ENCODE measurements at places on chromosomes 12 and 14. TPM values are rescaled to one million over a fixed set of nuclear protein-coding genes. Genes with fewer than 3 reads are reported as not detected.

DNA sequence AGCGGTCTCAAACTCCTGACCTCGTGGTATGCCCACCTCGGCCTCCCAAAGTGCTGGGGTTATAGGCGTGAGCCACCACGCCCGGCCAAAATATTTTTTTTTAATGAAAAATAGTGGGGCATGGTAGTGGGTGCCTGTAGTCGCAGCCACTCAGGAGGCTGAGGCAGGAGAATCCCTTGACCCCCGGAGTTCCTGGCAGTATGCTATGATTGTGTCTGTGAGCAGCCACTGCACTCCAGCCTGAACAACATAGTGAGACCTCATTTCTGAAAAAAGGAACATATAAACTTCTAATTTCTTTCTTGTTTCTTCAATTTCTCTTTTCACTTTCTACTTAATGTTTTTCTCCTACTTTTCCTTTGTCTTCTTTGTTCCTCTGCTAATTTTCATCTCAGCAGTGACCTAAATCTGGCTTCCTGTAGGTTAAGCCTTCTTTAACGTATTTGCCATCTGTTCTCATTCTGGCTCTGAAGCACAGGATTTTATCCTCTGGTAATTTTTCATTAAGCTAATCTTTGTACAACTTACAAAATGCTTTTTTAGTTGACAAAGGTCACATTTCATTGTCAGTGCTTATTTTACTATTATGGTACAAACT is 4.5 kb upstream of the RPGRIP1 start:
- peaks cover 5% of the 10 kb centered on the region for H3K4me1 ChIP-seq
- no peaks in the 10 kb centered on the region for H3K27me3 ChIP-seq
- no peak overlapping the region for H3K27ac ChIP-seq
- H3K4me3 ChIP-seq, result no peak overlapping the region
- no peak for DNase-seq
- no peaks in the 10 kb centered on the region for H3K36me3 ChIP-seq

- H3K36me3 ChIP-seq, result peaks cover 13% of the 10 kb centered on the region
- no peaks in the 10 kb centered on the region for H3K27me3 ChIP-seq
- no peak for DNase-seq
- no peaks in the 10 kb centered on the region for H3K4me1 ChIP-seq
Observed at GRCh38 chr12:22494319-22494718, 50.0 kb downstream of the C2CD5 start.

DNA sequence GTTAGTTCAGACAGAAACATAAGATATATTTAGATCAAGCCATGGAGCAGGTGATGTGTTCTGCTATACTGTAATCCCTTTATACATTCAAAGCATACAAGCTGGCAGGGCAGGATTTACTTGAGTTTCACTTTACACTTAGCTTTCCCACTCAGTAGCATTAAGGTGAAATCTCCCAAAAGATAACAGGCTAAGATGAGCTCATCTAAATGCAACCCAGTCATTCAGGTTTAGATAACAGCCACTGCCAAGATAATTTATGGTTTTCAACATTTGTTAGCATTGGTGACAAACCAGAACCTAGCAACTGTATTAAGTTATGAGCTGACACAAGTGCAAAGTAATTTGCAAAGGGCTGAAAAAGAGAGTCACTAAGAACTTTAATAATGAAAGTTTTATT is 925.1 kb upstream of the ATXN7L3B start:
- no peak overlapping the region for H3K4me3 ChIP-seq
- H3K36me3 ChIP-seq, result no peaks in the 10 kb centered on the region
- H3K27ac ChIP-seq, result no peak overlapping the region
- no peak for DNase-seq
- H3K27me3 ChIP-seq, result no peaks in the 10 kb centered on the region

DNA sequence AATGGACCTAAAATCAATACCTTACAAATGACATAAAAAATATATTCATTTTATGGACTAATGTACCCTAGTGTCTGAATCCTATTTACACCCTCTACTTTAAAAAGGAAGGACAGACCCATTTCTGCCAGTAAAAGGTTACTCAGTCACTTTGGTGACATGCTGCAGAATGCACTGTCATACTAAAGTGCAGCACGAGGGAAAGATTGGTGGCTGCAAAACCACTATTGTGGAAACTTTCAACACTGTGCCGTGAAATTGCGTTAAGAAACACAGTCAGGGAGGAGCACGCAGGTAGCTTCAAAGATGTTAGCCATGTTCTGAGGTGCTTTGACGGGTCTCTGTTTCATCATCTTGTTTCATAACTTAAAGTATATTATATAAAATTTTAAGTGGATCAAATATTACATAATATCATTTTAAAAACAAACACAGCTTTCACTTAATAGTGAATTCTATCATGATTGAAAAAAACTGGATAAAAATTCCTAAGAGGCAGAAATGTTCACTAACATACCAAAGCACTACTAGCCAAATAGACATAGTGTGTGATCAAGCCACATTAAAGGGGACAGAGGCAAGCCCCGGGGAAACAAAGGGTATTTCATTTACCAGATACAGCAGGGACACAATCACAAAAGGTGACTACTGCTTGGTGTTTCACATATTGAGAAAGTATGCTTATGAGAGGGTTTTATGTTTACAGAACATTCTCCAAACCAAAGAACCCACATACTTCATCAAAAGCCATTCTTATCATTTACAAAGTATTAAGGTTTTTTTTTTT is 330.8 kb upstream of the SOX5 start:
- no peak overlapping the region for H3K27ac ChIP-seq
- no peaks in the 10 kb centered on the region for H3K4me1 ChIP-seq
- H3K27me3 ChIP-seq, result no peaks in the 10 kb centered on the region

The ARHGAP9 gene
- total RNA-seq, result 97.9 TPM

The CCDC196 gene
- not detected for total RNA-seq

- H3K27ac ChIP-seq, result no peak overlapping the region
- no peak overlapping the region for H3K4me3 ChIP-seq
- peaks cover 16% of the 10 kb centered on the region for H3K36me3 ChIP-seq
- H3K27me3 ChIP-seq, result no peaks in the 10 kb centered on the region
Observed at GRCh38 chr14:92026548-92027190, 13.2 kb downstream of the TRIP11 start.

The MEG3 gene
- not detected for total RNA-seq

GRCh38 chr12:122651520-122652224 is 51.5 kb downstream of the HCAR2 start:
- H3K36me3 ChIP-seq, result no peaks in the 10 kb centered on the region
- no peak overlapping the region for H3K27ac ChIP-seq
- no peak overlapping the region for H3K4me3 ChIP-seq
- H3K4me1 ChIP-seq, result peaks cover 11% of the 10 kb centered on the region
- DNase-seq, result no peak

The TMPRSS12 gene
- not detected for total RNA-seq

GRCh38 chr14:75223664-75224154 is 47.3 kb upstream of the TMED10 start:
- H3K4me1 ChIP-seq, result peaks cover 10% of the 10 kb centered on the region
- no peak overlapping the region for H3K4me3 ChIP-seq
- no peaks in the 10 kb centered on the region for H3K27me3 ChIP-seq
- no peak overlapping the region for H3K27ac ChIP-seq

The TCL1A gene
- total RNA-seq, result not detected

The KLRK1 gene
- 0.35 TPM for total RNA-seq
